ENCODE measurements at places on chromosomes 2 and 18. TPM values are rescaled to one million over a fixed set of nuclear protein-coding genes. Genes with fewer than 3 reads are reported as not detected.

ANKRD53 gene
- 3.1 TPM for total RNA-seq

CIDEA gene
- not detected for total RNA-seq

- DNase-seq = no peak
Observed at GRCh38 chr2:66481100-66481549, 46.2 kb downstream of the MEIS1 start.

- no peak for DNase-seq
Observed at GRCh38 chr2:120892967-120893667, 157.4 kb downstream of the GLI2 start.

DNA sequence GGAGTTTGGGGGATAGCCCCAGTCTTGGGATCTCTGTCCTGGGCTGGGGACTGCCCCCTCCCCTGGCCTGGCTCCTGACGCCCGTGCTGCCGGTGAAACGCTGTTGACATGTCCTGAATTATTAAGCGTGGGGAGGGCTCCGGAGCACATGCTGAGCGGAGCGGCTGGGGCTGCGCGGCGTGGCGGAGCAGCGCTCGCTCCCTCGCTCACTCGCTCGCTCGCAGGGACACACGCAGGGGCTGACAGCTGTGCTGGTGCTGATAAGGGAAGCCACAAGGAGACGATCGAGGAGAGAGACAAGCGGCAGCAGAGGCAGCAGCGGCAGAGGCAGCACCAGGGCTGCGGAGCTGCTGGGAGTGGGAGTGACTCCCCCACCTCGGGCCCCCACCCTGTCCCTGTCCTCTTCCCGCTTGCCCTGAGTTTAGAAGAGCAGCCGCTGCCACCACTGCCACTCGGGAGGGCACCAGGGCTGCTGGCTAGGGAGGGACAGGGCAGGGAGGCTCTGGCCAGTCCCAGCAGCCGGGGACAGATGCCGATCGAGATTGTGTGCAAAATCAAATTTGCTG lies at the start of gene ASIC4:
Gene ASIC4, plus strand, starts transcription at position 287 of the 566 bp plus-strand sequence. Its CDS starts 243 bp downstream, at position 530.
- DNase-seq = no peak
